ENCODE measurements at places on chromosomes 16 and 17.

GRCh38 chr17:82985428-82985805 lies 94.0 kb upstream of the METRNL start:
- DNase-seq = no peak

DNA sequence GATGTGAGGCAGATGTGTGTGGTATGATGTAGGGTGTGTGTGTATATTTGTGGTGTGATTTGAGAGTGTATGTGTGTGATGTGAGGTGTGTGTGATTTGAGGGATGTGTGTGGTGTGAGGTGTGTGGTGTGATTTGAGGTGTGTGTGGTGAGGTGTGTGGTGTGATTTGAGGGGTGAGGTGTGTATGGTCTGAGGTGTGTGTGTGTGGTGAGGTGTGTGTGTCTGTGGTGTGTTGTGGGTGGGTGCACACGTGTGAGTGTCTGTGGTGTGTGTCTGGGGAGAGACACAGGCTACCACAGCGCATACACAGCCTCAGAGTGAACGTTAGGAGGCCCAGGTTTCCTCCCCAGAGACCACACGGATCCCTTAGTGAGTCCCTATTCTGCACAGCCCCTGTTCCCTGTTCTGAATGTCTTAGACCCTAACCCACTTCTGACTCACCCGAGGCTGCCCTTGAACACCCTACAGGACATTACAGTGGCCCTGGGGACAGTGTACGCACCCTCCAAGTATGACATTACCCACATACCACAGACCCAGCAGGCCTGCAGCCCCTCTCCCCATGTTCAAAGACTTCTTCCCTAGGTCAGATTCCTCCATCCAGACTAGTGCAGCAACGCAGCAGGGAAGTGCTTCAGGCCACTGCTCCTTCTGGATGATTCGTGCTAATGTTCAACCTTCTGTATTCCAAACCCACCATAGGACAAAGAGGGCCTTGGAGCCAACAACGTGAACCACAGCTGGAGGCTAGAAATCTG lies 3.5 kb upstream of the RAB37 start:
- no peak for DNase-seq

DNA sequence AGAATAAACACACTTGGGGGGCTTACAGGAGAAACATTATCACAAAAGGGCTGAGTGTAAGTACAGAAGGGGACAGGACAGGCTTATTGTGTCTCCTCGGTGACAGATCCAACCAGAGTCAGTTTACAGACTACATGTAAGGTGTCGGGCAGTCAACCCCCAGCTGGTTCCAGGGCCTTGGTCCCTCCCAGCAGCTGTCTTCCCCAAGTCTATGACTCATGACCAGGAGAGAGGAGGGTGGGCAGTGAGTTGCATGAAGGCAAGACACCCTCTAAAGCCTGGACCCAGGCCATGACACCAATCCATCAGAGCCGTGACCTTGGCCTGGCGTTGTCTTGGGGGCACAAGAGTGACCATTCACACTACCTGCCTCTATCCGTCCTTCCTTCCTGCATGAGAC lies 276.2 kb upstream of the CCL2 start:
- DNase-seq = no peak

DNA sequence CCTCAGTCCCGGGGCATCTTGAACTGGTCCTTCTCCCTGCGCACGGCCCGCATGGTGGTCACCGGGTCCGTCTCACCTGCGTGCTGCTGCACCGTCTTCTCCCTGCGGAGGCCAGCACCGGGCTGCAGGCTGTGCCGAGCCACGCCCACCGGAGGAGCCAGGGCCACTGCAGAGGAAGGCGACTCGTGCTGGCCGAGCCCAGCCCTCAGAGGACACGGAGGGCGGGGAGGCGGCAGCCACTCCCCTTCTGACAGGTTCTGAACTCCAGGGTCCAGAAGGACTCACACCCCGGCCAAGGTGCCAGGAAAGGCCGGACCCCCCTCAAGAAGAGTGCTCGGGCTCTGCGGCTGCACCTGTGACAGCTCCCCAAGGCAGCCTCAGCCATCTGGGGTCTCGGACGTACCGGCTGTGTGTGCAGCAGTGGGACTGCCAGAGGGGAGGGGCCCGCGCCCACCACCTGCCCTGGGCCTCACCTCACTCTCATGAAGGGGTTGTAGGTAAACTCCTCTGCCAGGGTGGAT lies 15.8 kb upstream of the IGFALS start:
- DNase-seq = no peak

DNA sequence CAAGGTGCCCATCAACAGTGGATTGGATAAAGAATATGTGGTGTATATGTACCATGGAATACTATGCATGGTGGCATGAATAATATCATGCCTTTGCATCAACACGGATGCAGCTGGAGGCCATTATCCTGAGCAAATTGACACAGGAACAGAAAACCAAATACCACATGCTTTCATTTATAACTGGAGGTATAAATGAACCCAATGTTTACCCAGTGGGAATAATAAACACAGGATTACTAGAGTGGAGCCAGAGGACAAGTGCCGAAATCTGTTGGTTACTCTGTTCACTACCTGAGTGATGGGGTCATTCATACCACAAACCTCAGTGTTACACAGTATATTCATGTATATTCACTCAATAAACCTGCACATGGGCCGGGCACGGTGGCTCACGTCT lies 125.2 kb downstream of the CDH11 start:
- DNase-seq = no peak

DNA sequence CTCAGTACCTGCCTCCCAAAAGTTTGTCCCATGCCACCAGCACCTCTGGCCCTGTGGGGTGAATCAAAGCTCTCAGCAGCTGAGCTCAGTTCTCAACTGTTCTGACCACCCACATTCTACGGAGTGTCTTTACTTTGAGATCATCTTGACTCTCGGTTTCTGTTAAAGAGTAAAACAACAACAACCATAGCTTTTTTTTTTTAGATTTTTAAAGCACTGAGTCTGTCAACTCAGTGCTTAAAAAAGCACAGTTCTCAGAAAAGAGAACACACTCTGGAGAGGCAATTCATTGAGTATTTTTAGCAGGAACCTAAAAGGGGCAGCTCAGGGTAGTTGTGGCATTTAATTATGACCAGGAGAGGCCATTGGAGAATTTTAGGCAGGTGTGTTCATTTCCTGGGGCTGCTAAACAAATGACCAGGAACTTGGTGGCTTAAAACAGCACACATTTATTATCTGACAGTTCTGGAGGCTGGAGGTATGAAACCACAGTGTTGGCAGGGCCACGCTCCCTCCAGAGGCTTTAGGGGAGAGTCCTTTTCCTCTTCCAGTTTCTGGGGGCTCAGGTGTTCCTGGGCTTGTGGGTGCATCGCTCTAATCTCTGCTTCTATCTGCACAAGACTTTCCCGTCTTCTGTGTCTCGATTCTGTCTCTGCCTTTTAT lies 6.7 kb upstream of the WFIKKN2 start:
- no peak for DNase-seq

DNA sequence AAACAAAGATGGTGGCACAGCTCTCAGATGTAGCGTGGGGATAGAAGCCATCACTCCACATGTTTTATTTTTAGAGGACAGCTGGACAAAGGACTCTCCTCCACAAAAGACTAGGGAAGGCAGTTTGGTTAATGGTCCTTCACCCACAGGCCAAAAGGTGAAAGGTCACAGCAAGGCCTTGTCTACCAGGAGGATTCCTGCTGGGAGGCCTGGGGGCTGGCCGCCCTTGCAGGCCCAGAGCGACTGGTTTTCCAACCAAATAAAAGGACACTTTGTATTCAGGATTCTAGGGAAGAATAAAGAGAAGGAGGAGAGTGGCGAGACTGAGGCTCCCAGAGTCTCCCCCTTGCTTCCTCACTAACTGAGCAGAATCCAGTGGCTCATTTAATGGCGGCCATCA lies 94.3 kb downstream of the AXIN2 start:
- DNase-seq = no peak

Data from LHCN-M2 (cell line).